ENCODE measurements at places on chromosomes 12 and 14.

DNA sequence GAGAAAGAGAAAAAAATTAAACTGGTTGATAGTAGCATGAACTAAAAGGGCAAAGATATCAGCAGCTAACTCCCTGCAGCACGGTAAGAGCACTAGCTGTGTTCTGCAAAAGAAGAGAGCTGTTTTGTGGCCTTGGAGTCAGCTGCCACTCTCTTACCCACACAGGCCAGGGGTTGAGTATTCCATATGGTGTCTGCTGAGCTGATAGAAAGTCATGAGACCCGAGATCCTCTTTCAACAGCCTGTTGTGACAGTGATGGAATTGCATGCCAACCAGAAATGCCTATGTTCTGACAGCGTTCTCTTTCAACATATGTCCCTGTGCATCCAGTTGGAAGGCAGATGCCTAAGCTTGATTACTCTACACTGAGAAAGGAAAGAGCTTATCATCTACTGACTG lies 39.9 kb downstream of the TMTC1 start:
- DNase-seq, result no peak

- peak; percentile 78 for DNase-seq
Observed at GRCh38 chr14:65303190-65303898, 109.2 kb upstream of the FUT8 start.

DNA sequence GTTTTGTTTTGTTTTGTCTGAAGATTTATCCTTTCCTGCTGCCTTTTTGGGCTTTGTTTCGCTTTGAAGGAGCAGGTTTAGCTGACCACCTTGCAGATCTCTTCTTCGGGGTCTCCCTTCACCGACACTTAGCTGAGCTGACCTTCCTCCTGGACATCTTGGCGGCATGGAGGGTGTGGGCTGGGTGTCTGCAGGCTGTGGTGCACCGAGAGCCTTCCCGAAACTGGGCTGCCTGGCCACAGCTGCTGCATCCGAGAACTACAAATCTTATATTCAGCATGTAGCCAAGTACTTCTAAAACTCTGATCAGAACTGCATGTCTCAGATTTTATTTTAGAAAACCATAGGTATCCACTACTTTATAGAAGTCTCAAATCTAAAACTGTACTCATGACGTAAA lies 84.9 kb downstream of the PPFIBP1 start:
- DNase-seq, result no peak

GRCh38 chr12:52050116-52050757 lies 1.0 kb upstream of the NR4A1 start:
- DNase-seq, result peak; percentile 30

DNA sequence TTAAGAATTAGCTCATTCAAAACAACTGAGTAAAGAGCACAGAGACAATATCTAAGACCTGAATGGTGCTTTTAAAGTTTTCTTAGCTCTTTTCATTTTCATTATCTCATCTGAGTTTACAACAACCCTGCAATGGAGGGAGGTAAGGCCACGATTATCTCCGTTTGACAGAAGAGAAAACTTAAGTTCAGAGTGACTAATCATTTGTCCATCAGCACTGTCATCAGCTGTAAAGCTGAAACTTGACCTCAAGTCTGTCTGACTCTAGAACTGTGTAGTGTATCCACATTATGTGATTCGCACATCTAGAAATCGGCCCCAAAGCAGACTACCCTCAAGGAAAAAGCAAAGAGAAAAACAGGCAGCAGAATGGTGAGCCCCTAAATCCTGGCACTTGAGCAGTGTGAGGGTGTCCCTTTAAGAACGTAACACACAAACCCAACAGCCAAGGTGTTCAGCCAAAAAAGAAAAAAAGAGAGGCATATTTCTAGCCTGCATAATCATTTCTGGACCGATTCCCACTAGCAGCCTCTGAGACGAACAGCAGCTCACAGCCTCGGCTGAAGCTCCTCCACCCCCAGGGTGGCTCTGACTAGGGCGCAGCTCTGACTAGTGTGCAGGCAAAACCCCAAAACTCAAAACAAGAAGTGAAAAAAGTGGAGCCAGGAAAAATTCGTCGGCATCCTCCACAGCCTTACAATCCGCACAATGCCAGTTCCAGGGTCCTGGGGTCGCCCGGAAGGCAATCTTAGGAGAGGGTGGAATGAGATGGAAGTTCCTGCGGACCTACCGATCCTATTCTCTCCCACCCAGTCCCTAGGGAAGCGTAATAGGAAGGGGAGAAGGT lies 1.6 kb downstream of the STXBP6 start:
- DNase-seq, result no peak

GRCh38 chr12:6961695-6962284 lies 8.7 kb downstream of the PHB2 start:
- DNase-seq, result peak; percentile 91

- DNase-seq, result no peak
Observed at GRCh38 chr12:116820064-116820656, 61.1 kb downstream of the HRK start.

GRCh38 chr12:50647479-50647878 lies 116.4 kb upstream of the ATF1 start:
- no peak for DNase-seq

DNA sequence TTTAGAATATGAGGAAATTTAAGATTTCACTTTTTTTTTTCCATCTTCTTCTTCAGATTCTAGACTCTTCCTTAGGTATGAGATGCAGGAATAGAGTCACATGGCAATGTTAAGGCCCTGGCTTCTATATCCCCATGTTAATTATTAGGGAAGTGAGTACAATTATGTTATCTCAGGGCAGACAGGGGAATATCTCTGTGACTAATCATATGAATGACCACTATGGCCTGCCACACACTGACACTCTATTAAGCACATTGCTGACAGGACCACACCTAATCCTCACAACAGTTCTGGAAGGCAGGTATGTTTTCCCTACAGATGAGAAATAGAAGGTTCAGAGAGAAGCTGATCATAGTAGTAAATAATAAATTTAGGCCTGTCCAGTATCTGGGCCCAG lies 69.4 kb upstream of the PTPRQ start:
- no peak for DNase-seq

DNA sequence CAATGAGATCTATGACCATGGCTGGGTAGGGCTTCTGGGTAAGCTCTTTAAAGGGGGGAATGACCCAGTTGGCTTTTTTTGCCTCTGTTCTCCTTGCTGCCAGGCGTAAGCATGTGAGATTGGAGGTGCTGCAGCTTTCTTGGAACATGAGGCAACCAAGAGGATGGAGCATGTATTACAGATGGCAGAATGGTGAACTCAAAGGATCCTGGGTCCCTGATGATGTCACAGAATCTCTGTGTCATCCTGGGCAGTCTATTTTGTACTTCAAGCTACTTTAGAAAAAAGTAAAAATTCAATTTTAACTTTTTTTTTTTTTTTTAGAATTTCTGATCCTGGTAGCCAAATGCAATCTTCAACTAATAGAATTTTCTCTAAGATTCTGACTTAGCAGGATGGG lies 8.0 kb downstream of the KRT82 start:
- no peak for DNase-seq

DNA sequence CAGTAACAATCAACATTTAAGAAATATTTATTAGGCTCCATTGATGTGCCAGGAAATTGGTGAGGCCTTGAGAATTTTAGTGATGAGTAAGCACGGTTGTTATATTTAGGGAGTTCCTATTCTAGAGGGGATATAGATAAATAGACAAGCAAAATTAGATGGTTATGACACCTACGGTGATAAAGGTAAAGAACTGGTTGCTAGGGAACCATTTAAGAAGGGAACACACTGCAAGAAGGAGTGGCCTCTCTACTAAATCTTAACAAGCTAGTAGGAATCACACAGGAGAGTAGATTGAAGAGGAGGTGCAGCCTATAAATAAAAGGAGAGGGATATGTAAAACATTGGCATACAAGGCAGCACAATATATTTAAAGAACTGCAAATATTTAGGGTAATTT lies 155.2 kb downstream of the LRIG3 start:
- DNase-seq, result no peak

GRCh38 chr14:90642244-90642717 lies 173.9 kb downstream of the TTC7B start:
- no peak for DNase-seq

DNA sequence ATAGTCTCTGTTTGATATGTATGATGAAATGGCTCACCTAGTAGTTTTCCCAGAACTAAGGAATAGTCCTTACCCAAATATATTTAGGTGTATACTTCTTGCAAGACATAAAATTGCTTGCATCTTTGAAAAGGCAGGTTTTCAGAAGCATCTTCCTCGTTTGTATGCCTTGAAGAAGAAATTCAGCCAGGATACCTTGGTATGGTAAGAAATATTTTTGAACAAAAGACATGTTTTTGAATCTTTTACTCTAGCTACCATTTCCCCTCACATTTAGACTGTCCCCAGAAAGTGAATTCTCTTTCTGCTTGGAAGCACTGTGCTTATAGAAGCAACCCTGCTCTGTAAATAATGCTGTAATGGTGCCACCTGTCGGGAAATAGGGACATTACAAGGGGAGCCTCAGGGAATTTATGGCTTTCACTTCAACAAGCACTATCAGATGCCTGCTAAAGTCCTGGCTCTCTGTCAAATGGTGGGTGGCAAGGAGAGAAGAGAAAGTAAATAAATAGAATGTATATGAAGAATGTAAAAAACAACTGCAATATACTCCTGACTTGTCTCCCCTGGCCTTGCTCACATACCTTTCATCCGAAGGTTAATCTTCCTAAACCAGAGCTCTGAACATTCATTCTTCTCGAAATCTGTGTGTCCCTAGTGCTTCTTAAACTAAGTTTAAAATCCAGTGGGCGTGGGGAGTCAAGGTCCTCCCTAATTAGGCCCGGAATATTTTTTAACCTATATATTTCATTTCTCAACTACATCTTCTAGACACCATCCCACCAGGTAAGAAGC lies 6.1 kb downstream of the CCDC184 start:
- DNase-seq, result peak; percentile 71

- DNase-seq, result peak; percentile 93
Observed at GRCh38 chr12:57111031-57111734, at the start of gene STAT6. Gene STAT6 (minus strand): TSS chr12:57111362. CDS start chr12:57108278, 3,084 bp downstream.

DNA sequence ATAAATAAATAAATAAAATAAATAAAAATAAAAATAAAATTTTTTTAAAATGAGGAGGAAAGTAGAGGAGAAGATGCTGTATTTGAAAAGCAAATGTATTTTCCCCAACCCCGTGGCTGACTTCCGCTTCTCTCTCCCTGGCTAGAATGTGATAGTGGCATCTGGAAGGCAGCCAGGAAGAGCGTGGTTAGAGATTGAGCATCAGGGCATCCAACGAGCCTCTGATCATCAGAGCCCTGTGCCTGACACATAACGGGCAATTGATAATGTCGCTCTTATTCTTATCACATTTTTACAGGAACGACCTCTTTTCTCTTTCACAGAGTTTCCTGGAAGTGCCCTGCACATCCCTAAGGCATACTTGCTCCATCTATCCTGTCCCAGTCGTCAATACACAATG lies 496.9 kb upstream of the TMEM132C start:
- DNase-seq, result no peak

Measured in GM12865 (cell line).